ENCODE measurements at places on chromosomes 2 and 18.

DNA sequence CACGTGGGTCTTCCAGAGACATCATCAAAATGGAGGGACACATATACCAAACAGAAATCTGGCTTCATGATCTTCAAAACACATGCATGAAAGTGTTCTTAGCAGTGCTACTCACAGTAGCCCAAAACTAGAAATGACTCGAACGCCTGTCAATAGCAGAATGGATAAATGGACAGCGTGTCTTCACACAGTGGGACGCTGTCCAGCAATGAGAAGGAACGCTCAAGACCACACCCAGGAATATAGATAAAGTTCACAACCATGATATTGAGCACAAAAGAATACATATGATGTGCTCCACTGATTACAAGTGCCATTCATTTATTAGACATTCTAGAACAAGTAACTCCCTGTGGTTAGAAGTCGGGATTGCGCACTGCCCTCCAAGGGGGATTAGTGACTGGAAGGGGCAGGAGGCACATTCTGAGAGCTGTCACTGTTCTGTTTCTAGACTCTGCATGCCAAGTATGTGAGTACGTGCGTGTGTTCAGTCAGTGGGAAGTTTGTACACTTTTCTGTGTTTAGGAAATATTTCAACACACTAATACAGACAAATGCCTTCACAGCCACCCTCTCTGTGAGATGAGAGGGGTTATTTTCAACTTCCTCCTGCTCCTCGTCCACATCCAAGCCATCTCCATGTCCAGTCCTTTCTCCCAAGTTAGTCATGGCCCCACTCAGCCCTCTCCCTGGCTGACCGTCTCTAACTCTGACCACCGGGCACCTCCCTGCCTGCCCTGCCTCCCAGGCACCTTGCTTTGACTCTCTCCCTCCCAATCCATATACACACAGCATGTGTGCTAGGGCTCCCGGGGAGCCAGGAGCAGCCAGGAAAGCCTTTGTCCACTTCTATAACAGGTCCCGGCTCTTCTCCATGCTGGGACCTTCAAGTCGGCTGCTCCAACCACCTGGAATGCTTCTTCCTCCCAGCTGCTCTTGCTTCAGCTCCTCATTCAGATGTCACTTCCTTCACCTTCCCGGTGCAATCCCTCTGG is 26.9 kb upstream of the TNS1 start:
- H3K4me3 ChIP-seq: no peak overlapping the region
- H3K4me1 ChIP-seq: peaks cover 40% of the 10 kb centered on the region
- DNase-seq: no peak
- H3K27ac ChIP-seq: peak overlapping the region; percentile 74
- peaks cover 19% of the 10 kb centered on the region for H3K27me3 ChIP-seq
- H3K36me3 ChIP-seq: no peaks in the 10 kb centered on the region

- no peaks in the 10 kb centered on the region for H3K36me3 ChIP-seq
- H3K4me3 ChIP-seq: no peak overlapping the region
- no peaks in the 10 kb centered on the region for H3K4me1 ChIP-seq
- no peaks in the 10 kb centered on the region for H3K27me3 ChIP-seq
- no peak for DNase-seq
These were observed 10.4 kb downstream of the CERKL start for GRCh38 chr2:181646415-181646987.

GRCh38 chr2:10717628-10718027 is 3.8 kb upstream of the ATP6V1C2 start:
- peaks cover 58% of the 10 kb centered on the region for H3K27me3 ChIP-seq
- peak overlapping the region; percentile 72 for H3K27ac ChIP-seq
- no peak for DNase-seq

DNA sequence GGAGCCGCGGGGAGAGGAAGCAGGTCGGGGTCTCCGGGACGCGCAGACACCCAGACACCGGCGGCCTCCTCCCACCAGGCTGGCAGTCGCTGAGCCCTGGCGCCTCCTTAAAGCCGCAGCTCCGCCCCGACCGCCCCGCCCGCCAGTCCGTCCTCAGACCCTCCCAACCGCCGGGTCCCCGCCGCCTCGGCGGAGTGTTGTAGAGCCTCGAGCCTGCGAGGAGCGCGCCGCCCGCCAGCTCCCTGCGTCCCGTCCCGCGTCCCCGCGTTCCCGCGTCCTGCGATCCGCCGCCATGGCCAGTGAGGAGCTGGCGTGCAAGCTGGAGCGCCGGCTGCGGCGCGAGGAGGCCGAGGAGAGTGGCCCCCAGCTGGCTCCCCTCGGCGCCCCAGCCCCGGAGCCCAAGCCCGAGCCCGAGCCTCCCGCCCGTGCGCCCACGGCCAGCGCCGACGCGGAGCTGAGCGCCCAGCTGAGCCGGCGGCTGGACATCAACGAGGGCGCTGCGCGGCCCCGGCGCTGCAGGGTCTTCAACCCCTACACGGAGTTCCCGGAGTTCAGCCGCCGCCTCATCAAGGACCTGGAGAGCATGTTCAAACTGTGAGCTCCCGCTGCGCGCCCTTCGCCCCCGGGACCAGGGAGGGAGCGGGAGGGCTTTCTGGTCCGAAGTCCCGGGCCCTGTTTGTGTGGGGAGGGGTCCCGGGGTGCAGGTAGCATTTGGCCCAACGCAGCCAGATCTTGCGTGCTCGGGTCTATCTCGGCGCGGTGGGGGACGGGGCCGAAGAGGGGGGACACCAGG is at the start of gene EFHD1:
TSS of gene EFHD1 (plus strand) at position 192 of the 793 bp plus-strand sequence. CDS start at position 293, 101 bp downstream.
- DNase-seq: no peak
- no peaks in the 10 kb centered on the region for H3K27me3 ChIP-seq
- H3K4me1 ChIP-seq: peaks cover 12% of the 10 kb centered on the region
- H3K4me3 ChIP-seq: peak within 1 kb of the TSS; percentile 63
- H3K36me3 ChIP-seq: no peaks in the 10 kb centered on the region

- no peaks in the 10 kb centered on the region for H3K36me3 ChIP-seq
- no peak overlapping the region for H3K4me3 ChIP-seq
- no peak overlapping the region for H3K27ac ChIP-seq
- no peaks in the 10 kb centered on the region for H3K4me1 ChIP-seq
These were observed 392.1 kb downstream of the CDH19 start for GRCh38 chr18:66211749-66212148.

DNA sequence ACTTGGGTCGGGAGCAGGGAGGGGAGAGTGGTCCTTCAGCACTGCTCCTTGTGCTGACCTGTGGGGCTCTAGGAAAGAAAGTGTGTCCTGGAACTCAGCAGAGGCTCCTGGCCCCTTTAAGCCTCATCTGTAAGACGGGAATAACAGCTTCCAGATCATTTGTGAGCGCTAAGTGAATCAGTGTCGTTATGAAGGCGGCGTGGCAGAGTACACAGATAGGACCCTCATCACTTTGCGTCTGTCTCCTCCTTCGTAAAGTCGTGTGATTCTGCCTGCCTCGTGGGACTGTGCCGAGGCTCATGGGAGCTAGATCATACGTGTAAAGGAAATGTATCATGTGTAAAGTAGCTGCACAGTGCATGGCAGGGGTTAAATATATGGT is 18.6 kb downstream of the COLEC11 start:
- H3K4me3 ChIP-seq: no peak overlapping the region
- no peaks in the 10 kb centered on the region for H3K4me1 ChIP-seq
- H3K36me3 ChIP-seq: no peaks in the 10 kb centered on the region

DNA sequence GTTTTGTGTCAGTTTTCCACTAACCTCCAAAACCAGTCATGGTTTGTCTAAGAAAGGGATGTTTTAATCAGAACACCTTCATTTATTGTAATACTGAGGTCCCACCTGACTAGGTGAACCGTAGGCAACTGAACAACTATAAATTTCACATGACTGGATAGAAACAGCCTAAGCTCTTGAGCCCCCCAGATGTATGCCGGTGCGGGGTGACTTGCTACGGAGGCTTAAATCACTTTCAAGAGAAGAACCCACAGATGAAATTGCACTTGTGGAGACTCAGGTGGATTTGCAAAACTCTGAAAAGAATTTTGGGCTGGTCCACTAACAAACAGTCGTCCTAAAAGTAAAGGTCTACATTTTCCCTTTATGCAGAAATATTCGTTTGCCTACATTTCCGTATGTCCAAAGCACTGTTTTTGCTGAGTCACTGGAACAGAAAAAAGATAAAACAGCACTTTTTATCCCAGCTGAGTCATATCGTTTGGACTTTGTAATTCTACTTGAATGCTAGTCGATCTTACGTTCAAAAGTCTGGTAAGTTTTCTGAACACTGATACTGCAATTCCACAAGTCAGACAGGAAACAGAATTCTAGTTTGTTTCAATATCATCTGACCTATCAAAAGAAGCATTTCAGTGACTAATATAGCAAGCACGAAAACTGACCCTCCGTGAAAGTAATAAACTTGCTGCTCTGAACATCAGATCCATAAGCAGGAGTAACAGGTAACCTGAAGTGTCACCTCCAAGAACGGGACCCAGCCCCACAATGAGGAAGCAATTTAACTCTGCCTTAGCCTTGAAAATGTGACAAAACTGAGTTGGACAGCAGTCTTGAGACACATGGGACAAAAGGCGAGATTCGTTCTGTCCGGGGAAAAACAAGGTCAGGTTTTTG is 18.1 kb downstream of the ZNF516 start:
- peak overlapping the region; percentile 77 for H3K27ac ChIP-seq
- no peaks in the 10 kb centered on the region for H3K36me3 ChIP-seq
- H3K4me1 ChIP-seq: peaks cover 14% of the 10 kb centered on the region
- no peaks in the 10 kb centered on the region for H3K27me3 ChIP-seq
- no peak for DNase-seq

DNA sequence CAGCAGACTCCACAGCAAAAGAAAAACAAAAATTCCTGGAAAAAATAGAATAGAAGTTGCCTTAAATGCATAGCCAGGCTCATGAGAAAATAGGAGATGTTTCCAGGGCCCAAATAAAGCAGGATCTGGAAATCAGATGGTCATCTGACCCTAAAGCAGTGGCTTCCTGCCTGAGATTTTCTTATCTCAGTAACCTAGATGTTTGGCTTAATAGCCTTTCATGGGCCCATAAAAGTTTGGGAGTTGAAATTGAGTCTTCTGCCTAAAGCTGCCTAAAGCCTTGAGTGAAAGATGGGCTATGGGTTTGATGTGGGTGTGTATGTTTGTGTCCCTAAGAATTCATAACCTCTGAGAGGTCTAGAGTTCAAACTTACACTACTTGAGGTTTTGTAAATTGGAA is 149.1 kb downstream of the ANTXR1 start:
- H3K4me1 ChIP-seq: peaks cover 68% of the 10 kb centered on the region
- no peak overlapping the region for H3K4me3 ChIP-seq
- no peaks in the 10 kb centered on the region for H3K27me3 ChIP-seq
- peak overlapping the region; percentile 72 for H3K27ac ChIP-seq
- no peak for DNase-seq

DNA sequence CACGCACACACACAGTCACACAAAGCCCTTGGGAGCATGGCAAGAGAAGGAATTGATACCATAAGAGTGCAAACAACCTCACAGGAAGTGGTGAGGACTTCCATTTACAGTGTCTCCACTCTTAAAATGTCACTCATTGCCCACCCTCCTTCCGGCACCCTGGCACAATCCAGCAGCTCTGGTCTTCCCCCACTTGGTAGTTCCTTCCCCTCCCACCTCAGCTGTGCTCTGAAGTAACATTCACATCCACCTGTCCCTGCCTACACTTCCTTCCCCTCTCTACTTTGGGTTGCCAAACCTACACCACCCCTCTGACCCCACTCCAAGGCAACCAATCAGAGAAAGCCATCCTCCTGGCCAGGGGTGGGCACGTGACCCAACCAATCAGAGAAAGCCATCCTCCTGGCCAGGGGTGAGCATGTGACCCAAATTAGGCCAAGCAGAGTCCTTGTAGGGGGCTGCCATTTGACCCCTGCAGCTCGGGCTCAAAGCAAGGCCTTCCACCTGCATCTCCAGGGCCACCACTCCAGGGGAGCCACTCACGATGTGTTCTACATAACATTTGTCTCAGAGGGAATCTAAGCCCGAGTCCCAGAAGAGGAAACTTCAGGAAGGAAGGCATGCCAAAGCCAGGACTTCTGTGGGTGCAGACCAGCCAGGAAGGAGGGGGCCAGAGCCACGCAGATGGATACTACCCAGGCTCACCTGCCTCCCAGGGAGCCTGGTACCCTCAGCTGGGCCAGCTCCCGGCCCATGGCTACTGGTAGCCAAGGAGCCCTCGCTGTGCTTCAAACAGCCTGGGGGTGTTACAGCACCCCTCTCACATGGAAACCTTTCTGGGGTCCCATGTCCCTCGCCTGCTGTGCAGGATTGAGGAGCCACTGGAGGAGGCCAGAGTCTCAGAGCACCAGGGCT is 21.2 kb downstream of the CYP26B1 start:
- H3K27me3 ChIP-seq: no peaks in the 10 kb centered on the region
- H3K4me1 ChIP-seq: no peaks in the 10 kb centered on the region
- H3K27ac ChIP-seq: no peak overlapping the region
- no peak overlapping the region for H3K4me3 ChIP-seq

DNA sequence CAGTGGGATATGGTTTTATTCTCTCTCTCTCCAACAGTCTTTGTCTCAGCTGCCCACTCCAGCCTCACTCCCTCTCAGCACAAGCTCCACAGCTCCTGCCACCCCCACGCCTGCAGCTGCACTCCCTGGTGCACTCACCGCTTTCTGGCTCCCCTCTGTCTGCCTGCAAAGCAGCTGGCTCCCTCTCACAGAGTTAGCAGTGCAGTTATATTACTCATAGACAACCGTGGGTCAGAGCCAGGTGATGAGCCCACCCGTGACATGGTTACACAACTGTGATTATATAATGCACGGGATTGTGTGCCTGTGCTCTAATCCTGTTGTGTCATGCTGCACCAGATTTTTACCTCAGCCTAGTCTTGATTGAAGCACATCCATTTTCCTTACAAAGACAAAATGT is 276.9 kb upstream of the CHAC2 start:
- no peaks in the 10 kb centered on the region for H3K27me3 ChIP-seq
- peaks cover 9% of the 10 kb centered on the region for H3K4me1 ChIP-seq
- H3K4me3 ChIP-seq: no peak overlapping the region
- no peak for DNase-seq
- H3K36me3 ChIP-seq: no peaks in the 10 kb centered on the region

GRCh38 chr2:224931956-224932355 is 110.3 kb downstream of the DOCK10 start:
- H3K27ac ChIP-seq: peak overlapping the region; percentile 14
- no peak for DNase-seq
- H3K4me1 ChIP-seq: peaks cover 67% of the 10 kb centered on the region
- no peaks in the 10 kb centered on the region for H3K27me3 ChIP-seq

- H3K4me1 ChIP-seq: no peaks in the 10 kb centered on the region
- no peaks in the 10 kb centered on the region for H3K36me3 ChIP-seq
- no peak for DNase-seq
- no peak overlapping the region for H3K4me3 ChIP-seq
- H3K27ac ChIP-seq: no peak overlapping the region
These were observed 234.1 kb downstream of the GLI2 start for GRCh38 chr2:120969613-120970355.

GRCh38 chr2:16238001-16238761 is 297.8 kb downstream of the MYCN start:
- no peak overlapping the region for H3K27ac ChIP-seq
- H3K36me3 ChIP-seq: no peaks in the 10 kb centered on the region
- DNase-seq: no peak
- H3K4me1 ChIP-seq: no peaks in the 10 kb centered on the region

DNA sequence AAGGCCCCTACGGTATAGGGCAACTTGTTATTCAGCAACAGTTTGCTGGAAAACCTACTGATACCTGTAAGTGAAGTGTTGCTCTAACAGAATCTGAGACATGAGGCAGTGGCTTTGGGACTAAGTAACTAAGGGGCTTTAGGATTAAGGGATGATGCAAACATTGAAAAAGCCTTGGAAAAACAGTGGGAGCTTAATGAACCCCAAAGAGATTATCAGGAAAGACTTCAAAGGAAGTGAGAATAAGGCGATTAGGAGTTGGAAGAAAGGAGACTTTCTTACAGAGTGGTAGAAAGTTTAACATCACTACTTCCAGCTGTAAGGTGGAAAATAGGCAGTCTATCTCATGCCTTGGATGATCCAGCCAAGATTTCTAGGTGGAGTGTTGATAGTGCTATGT is 158.2 kb upstream of the TRIB2 start:
- no peak overlapping the region for H3K27ac ChIP-seq
- H3K4me1 ChIP-seq: no peaks in the 10 kb centered on the region
- no peaks in the 10 kb centered on the region for H3K36me3 ChIP-seq
- H3K4me3 ChIP-seq: no peak overlapping the region
- DNase-seq: no peak

Data from esophagus squamous epithelium (tissue), 5 donors.